ENCODE measurements at places on chromosomes 12 and 14.

DNA sequence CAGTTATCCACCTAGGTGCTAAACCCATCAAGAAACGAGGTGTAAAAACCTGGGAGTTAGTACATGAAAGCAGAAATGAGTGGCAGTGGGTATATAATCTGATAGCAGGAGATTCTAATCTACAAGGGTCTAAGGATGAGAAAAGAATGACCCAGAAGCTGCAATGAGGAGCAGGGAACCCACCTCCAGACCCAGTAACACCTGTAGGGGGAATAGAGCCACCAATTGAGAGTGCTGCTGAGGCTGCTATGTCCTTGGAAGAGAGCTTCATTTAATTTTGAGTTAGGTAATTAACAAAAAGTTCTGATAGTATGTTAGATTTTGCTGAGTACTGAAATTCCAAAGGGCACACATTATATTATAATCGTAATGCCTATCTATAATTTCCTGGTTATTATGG is 89.8 kb downstream of the KITLG start:
- no peak for DNase-seq

DNA sequence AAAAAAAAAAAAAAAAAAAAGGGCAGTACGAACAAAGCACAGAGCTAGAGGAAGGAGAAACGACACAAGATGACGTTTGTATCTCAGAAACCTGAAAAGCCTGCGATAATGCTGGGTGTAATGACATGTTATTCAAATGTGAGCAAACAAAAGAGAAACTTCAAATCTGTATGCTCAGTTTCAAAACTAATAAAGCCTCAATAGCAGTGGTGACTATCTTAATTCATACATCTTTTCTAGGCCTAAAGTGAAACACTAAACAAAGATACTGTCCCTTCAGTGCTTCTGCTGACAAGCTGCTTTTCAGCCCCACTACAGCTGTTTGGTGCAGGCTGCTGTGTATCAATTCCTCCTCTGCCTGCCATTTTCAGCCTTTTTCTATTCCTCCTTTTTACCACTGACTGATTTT is 15.8 kb downstream of the ITPR2 start:
- no peak for DNase-seq

DNA sequence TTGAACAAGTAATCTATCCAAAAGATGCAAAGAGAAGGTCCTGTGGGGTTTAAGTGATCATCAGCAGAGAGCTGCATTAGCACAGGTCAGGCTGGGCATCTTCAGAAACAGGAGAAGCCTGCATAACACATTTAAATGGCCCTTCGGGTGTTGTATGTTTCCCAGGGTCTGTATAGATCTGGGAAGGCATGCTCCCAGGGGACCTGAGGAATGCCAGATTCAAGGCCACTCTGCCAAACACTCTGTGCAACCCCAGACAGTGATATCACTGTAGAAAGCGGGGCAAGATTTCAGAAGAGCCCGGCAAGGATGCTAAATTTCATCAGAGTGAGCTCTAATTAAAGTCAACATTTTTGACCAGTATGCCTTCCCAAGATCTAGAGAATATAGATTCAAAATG is 92.9 kb downstream of the ARMH4 start:
- no peak for DNase-seq

DNA sequence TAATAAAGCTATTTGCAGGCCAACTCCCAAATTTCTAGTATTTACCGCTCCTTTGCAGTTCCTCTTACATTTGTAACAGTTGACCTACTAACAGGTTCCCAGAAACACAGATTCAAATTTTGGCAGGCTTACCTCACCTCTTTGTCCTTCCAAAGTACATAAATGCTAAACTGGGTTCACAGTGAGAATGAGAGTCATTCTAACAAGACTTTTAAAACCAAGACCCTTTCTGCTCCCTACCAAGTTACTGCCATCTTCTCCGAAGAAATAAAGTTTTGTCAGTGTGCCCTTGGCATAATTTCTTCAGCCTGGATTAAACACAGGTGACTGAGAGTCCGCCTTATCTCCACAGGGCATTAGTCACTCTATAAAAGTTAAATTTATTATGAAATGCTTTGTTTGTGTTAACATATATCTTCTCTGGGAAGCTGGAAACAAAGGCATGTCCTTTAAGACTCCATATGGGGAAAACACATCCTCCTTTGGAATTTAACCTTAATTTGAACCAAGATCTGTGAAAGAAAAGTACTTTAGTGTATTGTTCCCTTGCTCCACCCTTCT is 28.2 kb downstream of the FOXA1 start:
- DNase-seq, result no peak

DNA sequence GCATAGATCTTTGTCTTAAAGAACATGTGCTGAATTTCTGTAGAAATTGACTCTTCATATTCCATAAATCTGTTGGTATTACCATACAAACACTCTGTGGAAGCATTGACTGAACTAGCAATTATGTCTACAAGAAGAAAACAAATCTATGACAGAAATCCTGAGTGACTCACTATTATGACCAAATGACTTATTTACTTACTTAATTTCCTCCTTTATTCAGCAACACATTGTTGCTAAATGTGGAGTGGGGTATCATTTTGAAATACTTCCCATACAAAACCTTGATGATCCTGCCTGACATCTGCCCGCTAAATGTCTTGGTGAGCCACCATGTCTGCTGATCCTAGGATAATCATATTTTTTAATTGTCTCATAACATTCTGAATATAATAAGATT is 99.1 kb upstream of the SLCO1C1 start:
- DNase-seq, result no peak

DNA sequence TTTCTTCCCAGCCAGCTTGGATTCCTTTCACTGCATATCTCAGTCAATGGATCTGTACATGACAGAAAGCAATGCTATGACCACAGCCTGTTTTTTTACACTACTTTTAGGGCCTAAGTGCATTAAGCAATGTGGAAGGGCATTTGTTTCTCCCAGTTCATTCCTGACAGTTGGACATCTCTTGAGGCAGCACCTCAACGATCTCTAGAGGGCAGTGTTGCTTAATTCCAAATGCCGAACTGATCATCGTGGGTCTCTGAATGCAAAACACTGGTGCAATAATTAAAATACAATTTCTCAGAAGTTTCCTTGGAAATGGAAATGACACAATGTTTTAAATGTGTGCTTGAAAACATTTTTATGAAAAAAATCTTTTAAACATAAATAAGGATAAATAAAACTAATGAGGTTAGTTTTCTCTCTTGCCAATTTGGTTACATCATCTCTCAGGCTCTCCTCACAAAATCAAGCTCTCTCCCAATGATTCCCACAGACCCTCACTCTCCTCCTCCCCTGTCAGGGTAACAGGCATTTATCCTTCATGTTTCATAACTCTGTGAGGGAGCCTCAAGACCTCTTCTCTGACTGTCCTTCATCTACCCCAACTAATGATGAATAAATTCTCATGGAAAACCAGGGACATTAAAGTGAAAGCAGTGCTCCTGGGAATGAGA is 192.4 kb upstream of the SLC16A7 start:
- peak; percentile 69 for DNase-seq

GRCh38 chr12:107955966-107956643 is 173.0 kb upstream of the WSCD2 start:
- DNase-seq, result no peak

- DNase-seq, result peak; percentile 85
Observed at GRCh38 chr14:59507063-59507751, 22.9 kb downstream of the JKAMP start.

DNA sequence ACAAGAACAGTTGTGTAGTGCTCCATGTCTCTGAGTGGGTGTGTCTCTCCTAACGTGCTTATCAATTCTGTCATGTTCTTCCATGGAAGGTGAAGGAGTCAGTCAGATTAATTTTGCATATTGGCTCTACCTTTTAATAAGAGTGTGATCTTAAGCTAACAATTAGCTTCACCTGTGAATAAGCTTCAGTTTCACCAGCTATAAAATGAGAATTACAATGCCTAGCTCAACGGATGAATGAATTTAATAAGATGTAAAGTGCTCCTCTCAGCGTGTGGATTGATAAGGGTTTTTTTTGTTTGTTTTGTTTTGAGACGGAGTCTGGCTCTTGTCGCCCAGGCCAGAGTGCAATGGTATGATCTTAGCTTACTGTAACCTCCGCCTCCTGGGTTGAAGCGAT is 32.7 kb downstream of the CCDC175 start:
- no peak for DNase-seq

DNA sequence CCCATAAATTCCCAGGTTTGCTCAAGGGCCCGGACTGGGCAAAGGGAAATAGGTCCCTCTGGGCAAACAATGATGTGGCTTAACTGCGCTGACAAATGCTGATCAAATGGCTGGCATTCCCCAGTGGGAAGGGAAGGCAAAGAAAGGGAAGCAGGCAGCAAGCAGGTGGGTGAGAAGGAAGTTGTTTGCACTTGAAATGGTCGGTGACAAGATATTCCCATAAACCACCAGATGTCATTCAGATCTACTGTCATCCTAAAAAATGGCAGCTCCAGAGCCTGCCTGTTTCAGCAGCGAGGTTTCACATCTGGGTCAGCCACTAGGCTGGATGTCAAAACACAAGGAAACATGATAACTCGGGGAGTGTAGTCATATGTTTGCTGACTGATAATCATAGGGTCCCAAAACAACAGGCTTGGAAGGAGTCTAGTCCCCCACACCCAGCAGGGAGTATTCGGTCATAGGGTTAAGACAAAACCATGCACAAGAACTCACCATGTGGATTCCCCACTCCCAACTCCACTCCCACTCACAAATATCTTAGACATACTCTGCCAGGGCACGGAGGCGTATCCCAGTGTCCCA is 37.9 kb upstream of the MDM1 start:
- DNase-seq, result no peak

DNA sequence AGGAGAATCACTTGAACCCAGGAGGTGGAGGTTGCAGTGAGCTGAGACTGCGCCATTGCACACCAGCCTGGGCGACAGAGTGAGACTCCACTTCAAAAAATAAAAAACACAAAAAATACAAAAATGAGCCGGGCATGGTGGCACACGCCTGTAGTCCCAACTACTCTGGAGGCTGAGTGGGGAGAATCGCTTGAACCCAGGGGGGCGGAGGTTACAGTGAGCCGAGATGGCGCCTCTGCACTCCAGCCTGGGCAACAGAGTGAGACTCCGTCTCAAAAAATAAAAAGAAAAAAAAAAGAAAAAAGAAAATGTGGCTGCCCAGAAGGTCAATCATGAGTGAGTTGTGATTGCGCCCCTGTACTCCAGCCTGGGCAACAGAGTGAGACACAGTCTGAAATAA is 9.2 kb downstream of the DNAJC22 start:
- DNase-seq, result peak; percentile 4
